Amniotic epithelial cell (primary cell): ENCODE measurements at places on chromosomes 4 and X.

- DNase-seq, result no peak
Observed at GRCh38 chr4:10534820-10535219, 77.6 kb upstream of the ZNF518B start.

DNA sequence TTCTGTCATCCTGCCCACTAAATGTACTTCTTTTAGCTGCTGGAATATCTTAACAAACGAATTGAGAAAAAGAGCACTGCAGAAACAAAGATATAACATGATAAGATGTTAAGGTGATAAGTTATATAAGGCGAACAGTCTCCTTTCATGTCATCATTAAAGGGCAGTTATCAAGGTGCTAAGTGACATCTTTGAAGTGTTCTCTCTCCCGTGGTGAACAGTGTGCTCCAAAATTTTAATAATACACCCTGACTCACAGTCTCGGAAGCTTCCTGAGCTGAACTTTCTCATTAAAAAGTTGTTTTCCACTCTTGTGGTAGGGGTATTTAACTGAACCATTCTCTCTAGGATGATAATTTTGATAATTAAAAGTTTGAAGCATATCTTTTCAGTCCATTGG lies 61.6 kb downstream of the PLS3 start:
- no peak for DNase-seq

GRCh38 chrX:132375941-132376340 lies 112.9 kb downstream of the MBNL3 start:
- DNase-seq, result no peak

- no peak for DNase-seq
Observed at GRCh38 chrX:143536176-143536575, 18.9 kb upstream of the SPANXN3 start.
